ENCODE measurements at places on chromosomes 1 and 21.

- DNase-seq, result no peak
Measured at GRCh38 chr1:161706482-161707347, at the start of gene FCRLA. Gene FCRLA, plus strand, starts transcription at chr1:161707229. Its CDS starts 36 bp downstream, at chr1:161707265.

GRCh38 chr1:227401562-227402342 lies 83.5 kb upstream of the CDC42BPA start:
- no peak for DNase-seq

GRCh38 chr21:45528028-45528705 lies 14.1 kb downstream of the SLC19A1 start:
- no peak for DNase-seq

DNA sequence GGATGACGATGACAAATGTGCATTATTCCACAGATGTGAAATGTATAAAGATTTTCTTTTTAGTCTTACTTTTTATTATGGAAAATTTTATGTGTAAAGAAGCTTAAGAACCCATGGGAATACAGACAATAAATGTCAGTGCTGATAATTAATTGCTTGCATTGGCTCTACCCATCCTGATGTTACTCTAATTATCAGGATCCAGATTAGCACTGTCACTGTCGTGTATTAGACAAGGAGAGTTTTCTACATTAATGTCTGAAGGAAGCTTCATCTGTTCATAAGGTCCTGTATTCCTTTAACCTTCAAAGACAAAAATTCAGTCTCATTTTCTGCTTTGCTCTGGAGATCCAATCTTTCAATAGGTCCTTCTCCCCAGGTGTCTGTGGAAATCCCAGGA lies 259.1 kb upstream of the ADAMTS5 start:
- no peak for DNase-seq

DNA sequence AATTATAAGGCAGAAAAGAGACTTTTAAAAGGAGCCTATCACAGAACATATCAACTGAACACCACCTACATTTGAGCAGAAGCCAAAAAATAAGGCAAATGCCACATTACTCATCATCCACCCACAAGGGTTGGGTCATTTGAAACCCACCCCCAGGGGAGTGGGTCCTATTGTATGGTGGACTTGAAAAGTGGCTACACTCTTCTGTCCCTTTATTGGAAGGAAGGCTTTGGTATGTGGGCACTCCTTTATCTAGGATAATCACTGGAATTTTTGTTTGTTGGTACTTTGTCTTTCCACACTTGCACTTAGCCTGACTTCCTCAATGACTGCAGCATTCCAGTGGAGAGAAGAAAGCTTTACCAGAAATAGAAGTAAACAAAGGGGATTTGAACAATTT lies 157.2 kb upstream of the COL11A1 start:
- no peak for DNase-seq

- peak; percentile 70 for DNase-seq
Measured at GRCh38 chr1:8560611-8561544, 243.0 kb downstream of the SLC45A1 start.

GRCh38 chr1:11520531-11521233 lies 41.7 kb downstream of the DISP3 start:
- no peak for DNase-seq

GRCh38 chr1:32204943-32205361 lies 519 bp upstream of the IQCC start:
- DNase-seq, result peak; percentile 57

DNA sequence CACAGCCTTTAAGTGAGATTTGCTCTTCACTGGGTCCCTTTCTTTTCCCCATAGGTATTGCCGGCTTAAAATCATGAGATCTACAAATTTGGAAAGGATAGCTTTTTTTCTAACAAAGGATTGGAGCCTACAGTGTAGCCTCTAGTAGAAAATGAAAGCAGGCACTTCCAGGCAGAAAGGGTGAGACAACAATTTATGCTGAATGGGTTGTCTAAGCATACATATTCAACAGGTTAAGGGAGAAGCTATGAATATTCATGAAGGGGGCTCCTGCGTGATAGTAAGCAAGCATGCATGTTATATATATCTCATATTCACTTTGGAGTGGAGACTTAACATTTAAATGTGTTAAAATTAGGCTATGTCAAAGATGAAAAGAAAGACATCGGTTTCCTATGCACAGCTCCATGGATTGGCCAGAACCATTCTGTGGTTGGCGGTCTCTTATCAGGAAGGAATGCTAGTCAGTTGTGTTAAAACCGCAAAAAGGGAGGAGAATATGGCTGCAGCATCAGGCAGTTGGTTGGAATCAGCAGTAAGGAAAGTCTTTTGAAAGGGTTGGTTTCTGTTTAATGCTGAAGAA lies 66.0 kb downstream of the VCAM1 start:
- DNase-seq, result no peak

GRCh38 chr1:15945832-15946448 lies 30.0 kb downstream of the ZBTB17 start:
- DNase-seq, result no peak

- DNase-seq, result no peak
Measured at GRCh38 chr1:83725735-83726360, 273.1 kb downstream of the TTLL7 start.

GRCh38 chr1:26856181-26856580 lies 6.8 kb upstream of the SFN start:
- DNase-seq, result no peak

GRCh38 chr1:177301425-177302124 lies 130.8 kb downstream of the BRINP2 start:
- DNase-seq, result no peak

DNA sequence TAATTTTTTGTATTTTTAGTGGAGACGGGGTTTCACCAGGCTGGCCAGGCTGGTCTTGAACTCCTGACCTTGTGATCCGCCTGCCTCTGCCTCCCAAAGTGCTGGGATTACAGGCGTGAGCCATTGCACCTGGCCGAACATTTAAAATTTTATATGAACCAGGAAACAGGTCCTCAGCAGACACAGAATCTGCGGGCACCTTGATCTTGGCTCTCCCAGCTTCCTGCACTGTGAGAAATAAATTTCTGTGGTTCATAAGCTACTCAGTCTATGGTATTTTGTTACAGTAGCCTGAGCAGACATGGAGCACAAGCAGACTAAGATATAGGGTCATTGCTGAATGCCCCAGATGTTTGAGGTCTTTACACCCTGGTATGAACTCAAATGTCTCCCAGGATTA lies 23.6 kb upstream of the CTH start:
- no peak for DNase-seq

- peak; percentile 90 for DNase-seq
Measured at GRCh38 chr1:22508991-22509390, 54.3 kb upstream of the EPHA8 start.

DNA sequence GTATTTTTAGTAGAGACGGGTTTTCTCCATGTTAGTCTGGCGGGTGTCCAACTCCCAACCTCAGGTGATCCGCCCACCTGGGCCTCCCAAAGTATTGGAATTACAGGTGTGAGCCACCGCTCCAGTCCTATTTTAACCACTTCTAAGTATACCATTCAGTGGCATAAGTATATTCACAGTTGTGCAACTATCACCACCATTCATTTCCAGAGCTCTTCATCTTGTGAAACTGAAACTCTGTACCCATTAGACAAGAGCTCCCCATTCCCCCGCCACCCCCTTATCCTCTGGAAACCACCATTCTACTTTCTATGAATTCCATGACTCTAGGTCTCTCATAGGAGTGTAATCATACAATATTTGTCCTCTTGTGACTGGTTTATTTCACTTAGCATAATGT lies 40.2 kb upstream of the CAMTA1 start:
- DNase-seq, result no peak

- DNase-seq, result no peak
Measured at GRCh38 chr1:157968946-157969345, 24.5 kb upstream of the KIRREL1 start.
